ENCODE measurements at places on chromosomes 3 and 15.
A peak's percentile ranks its signal among the peaks of the same experiment; 100 is the strongest.

- no peak overlapping the region for H3K4me3 ChIP-seq
- no peaks in the 10 kb centered on the region for H3K27me3 ChIP-seq
- DNase-seq, result peak; percentile 80
- no peak overlapping the region for H3K27ac ChIP-seq
These were observed 22.0 kb upstream of the MUC20 start for GRCh38 chr3:195698647-195699387.

DNA sequence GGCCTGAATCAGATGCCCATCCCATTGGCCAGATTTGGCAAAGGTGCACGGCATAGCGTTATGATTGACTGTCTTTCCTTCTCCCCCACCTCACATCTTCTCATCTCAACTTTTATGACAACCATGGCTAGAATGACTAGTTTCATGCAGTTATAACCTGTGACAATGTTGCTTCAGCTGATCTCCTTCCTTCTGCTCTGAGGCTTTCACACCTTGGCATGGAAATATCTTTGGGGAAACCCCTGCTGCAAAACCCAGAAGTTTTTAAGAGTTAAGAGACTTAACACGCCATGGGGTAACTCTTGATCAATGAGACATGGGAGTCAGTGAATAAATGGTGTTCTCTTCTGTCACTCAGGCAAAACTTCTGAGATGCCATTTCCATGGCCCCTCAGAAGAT lies 290.7 kb upstream of the MDFIC2 start:
- DNase-seq, result no peak
- no peaks in the 10 kb centered on the region for H3K36me3 ChIP-seq
- H3K27ac ChIP-seq, result no peak overlapping the region
- H3K4me1 ChIP-seq, result no peaks in the 10 kb centered on the region
- no peak overlapping the region for H3K4me3 ChIP-seq

GRCh38 chr3:136106101-136106500 lies 90.0 kb downstream of the MSL2 start:
- H3K4me3 ChIP-seq, result no peak overlapping the region
- H3K27me3 ChIP-seq, result no peaks in the 10 kb centered on the region
- no peaks in the 10 kb centered on the region for H3K36me3 ChIP-seq
- DNase-seq, result no peak
- no peak overlapping the region for H3K27ac ChIP-seq

DNA sequence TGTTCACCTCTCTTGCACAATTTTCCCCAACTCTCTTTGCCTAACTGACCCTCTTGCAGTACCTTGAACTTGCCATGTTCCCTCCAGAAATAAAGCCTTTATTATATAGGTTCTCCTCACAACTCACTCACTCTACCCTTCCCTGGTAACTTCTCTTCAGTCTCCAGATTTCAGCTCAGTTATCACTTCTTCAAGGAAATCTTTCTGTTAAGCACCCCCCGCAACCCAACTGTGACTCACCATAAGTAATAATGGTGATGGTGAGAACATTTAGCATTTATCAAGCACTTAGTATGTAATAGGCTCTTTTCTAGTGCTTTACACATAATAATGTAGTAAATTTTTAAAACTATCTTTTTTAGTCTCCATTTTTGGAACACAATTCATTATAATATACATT lies 8.1 kb upstream of the OR5K1 start:
- no peaks in the 10 kb centered on the region for H3K4me1 ChIP-seq
- H3K4me3 ChIP-seq, result no peak overlapping the region
- no peak overlapping the region for H3K27ac ChIP-seq
- H3K27me3 ChIP-seq, result no peaks in the 10 kb centered on the region
- DNase-seq, result no peak

DNA sequence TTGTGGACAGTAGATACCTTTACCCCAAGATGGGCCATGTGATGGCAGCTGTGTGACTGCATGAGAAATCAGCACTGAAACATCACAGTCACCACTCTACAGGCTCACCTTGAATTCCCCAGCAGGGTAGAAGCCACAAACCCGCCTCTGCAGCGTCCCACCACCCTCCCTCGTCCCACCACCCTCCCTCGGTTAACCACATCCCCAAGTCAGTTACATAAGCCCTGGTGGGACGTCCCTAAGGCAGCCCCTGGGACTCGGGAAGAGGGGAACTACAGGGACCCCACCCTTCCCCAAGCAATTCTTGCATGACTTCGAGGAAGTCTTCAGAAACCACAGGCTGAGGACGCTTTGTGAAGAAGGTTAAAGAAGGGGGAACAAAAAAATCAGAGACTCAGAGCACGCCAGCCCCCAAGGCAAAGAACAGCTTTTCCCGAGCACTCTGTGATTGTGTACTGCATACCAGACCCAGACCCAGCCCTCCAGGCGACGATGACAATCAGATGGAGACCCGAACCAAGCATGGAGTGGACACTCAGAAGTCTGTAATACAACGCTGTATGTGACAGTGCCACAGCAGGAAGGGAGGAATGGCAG lies 60.5 kb downstream of the SH3BP5 start:
- H3K4me1 ChIP-seq, result no peaks in the 10 kb centered on the region
- no peak overlapping the region for H3K27ac ChIP-seq
- no peak overlapping the region for H3K4me3 ChIP-seq
- no peak for DNase-seq

DNA sequence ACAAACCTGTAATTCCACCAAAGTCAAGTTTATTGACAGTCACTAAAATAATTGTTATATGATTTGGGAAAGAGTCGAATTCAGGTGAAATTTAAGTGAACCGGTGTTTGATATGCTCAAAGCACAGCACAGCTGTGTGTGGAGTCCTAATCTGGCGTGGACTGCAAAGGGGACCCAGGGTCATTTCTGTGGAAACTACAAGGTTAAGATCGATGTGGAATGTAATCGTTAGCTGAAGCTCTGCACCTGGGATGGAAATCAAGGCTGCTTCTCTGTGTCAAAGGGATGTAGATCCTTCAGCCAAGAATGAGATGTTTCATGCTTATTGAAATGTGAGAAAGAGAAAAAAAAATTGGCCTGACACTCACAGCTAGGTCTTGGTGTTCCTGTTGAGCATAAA lies 1.6 kb upstream of the ELP6 start:
- no peaks in the 10 kb centered on the region for H3K4me1 ChIP-seq
- H3K4me3 ChIP-seq, result no peak overlapping the region
- no peak for DNase-seq
- no peaks in the 10 kb centered on the region for H3K36me3 ChIP-seq
- H3K27me3 ChIP-seq, result no peaks in the 10 kb centered on the region
